Progenitor cell of endocrine pancreas (in vitro differentiated cells): ENCODE measurements at places on chromosomes 3 and 15. TPM values are rescaled to one million over a fixed set of nuclear protein-coding genes. Genes with fewer than 3 reads are reported as not detected.
A peak's percentile ranks its signal among the peaks of the same experiment; 100 is the strongest.

Gene OXSM
- total RNA-seq, result 12.5 and 14.3 TPM in 2 replicates

Gene CORO2B
- total RNA-seq, result 1.5 and 2.0 TPM in 2 replicates

Gene CDCP1
- total RNA-seq, result 10.1 and 15.3 TPM in 2 replicates

Gene CNTN3
- total RNA-seq, result 11.3 and 12.7 TPM in 2 replicates

Gene MYO1E
- total RNA-seq, result 40.4 and 42.3 TPM in 2 replicates

Gene CRTAP
- 64.7 and 66.9 TPM in 2 replicates for total RNA-seq

Gene ADAMTS7
- total RNA-seq, result 119 and 127 TPM in 2 replicates

Gene STRC
- total RNA-seq, result 0.81 and 1.6 TPM in 2 replicates

Gene CYP19A1
- not detected in 2 replicates for total RNA-seq

Gene ZNF710
- total RNA-seq, result 69.3 and 70.0 TPM in 2 replicates

- DNase-seq, result no peak
These were observed 8.6 kb upstream of the ZNF621 start for GRCh38 chr3:40516201-40516600.

DNA sequence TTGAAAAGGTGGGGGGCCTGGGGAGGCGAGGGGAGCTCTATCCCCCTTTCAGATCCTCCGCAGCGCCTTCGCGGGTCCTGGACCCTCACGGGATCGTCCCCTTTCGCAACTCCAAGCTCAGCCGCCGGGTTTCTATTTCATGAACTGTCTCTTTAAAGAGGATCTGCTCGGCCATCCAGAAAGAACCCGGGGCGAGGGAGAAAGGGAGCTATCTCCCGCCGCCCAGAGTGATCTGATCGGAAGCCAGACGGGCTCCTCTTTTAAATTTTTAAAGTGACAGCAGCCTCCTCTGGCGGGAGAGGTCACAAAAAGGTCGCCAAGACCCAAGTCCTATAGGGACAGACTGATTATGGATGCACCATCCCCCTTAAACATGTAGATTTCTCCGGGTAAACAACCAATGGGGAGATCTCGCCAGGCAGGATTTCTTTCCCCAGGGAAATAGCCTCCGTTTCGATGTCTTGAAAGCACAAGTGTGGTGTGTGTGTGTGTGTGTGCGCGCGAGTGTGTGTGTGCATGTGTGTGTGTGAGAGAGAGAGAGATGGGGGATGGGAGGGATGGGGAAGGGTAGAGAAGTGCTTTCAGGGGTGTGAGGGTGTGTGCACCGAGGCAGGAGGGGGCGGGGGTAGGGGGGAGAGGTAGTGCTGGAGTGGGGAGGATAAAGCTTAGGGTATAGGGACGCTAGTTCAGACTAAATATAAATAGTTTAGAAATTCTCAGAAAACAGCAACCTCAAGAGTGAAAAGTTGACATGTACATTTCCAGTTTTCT lies 516.1 kb downstream of the MECOM start:
- DNase-seq, result peak; percentile 27

GRCh38 chr3:10933021-10933420 lies 59.5 kb upstream of the SLC6A1 start:
- DNase-seq, result no peak

DNA sequence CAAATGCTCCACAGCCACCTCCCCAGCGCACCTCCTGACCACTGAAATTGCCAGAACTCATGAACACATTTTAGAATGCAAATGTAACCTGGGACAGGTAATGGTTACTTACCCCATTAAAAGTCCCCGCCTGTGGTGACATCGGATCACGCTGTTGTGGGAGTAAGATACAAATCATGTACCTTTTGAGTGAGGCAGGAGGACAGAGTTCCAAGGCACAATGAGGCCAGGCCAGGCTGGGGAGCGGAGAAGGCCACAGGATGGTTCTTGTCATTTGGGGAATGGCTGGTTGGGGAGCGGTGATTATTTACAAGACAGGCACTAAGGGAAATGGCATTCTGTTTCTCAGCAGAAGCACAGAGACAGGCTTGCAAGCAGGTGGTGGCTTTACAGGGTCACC lies 490.0 kb downstream of the EDEM1 start:
- no peak for DNase-seq

DNA sequence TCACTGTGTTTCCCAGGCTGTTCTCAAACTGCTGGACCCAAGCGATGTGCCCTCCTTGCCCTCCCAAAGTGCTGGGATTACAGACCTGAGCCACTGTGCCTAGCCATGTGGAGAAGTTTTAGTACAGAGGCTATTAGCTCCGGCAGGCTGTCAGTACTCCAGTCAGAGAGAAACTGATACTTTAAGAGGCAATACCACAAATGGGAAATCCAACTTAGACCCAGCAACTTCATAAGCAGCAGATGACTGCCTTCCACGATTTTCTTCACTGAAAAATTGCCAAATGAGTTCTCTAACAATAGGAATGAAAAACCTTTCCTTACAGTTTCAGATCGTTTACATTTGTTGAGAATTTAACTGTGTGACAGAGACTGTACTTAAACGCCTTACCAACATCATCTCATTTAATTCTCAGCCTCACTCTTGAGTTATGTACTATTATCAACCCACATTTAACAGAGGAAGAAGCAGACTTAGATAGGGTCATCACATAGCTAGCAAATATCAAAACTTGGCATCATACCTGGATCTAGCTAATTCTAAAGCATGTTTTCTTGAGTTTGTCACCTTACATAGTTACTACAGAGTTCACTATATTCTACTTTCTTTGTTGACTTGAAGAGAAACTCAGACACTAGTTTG lies 127.4 kb downstream of the TCF12 start:
- DNase-seq, result no peak

GRCh38 chr3:24476871-24477656 lies 17.6 kb downstream of the THRB start:
- no peak for DNase-seq

DNA sequence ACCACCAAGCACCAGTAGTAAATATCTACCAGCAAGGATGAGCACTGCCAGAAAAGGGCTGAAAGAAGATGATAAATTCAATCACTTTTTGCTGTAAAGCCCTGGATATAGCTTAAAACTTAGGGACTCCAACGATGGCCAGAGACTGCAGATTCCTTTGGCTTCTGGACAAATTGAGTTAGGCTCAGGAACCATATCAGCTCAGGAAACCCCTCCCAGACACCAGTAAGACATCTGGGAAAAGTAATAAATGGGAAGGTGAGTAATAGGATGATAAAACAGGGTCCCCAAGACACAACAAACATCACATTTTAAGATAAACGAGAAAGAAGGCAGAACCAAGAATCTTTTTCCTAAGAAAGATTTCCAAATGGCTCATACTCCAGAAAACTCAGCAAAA lies 65.0 kb downstream of the ANP32A start:
- no peak for DNase-seq

DNA sequence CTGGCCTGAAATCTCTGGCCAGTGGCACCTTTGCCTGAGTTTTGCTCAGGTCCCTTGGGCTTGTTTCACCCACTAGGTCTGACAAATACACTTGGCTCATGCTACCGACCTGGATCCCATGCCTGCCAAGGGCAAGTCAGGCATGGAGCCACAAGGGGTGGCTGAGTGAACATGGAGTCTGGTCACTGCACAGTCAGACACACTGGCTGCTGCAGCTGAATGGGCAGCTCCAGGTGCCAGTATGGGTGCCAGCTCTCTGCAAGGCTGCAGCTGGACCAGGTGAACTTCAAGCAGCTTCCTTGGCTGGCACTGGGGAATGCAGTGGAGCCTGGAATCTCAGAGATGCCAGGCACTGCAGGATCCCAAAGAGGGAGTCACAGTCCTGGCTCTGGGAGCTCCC lies 170.3 kb downstream of the NECTIN3 start:
- no peak for DNase-seq

GRCh38 chr3:186121968-186122367 lies 13.1 kb upstream of the ETV5 start:
- no peak for DNase-seq

DNA sequence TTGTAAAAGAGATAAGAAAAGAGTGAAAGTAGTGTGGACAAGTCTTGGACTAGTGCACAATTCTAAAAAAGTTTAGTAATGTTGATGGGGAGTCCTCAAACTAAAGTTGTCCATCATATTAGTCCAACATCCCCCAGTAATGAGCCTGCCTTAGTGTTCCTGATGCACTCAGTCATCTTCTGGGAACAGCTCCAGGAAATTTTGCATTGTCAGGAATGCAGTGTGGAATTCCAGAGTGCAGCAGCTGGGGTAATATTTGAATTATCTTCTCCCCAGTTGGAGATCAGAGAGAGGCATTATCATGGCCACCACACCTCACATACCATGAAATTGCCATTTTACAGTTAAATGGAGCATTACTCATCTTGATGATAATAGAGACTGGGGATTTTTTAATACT lies 528.8 kb upstream of the NAALADL2 start:
- DNase-seq, result no peak

GRCh38 chr15:39565851-39566250 lies 15.0 kb upstream of the THBS1 start:
- no peak for DNase-seq

DNA sequence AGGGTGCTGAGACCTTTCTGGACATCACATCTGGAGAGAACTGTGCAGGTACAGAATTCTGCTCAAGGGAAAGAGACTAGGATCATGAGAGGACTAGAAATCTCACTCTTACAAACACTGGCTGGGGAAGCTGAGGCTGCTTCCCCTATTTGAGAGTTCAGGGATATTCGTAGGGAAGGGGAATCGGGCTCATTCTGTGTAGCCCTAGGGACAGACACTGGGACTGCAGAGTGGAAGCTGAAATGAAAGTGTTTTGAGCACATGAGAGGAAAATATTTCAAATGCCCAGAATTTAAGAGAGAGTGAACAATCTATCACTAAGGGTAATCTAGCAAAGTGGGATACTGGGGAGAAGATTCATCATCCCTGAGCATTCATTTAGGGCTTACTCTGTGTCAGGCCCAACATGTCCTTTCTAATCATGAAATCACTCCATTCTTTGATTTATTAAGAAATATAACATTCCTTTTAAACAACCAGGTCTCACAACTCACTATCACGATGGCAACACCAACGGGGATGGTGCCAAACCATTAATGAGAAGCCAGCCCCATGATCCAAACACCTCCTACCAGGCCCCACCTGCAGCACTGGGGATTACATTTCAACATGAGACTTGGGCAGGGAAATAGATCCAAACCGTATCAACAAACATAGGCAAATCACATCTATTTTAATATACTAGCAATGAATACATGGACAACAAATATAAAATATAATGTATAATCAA lies 63.0 kb downstream of the CPN2 start:
- no peak for DNase-seq

- DNase-seq, result no peak
These were observed 43.4 kb downstream of the FBXO22 start for GRCh38 chr15:75947092-75947491.

GRCh38 chr3:17411157-17411877 lies 331.1 kb downstream of the TBC1D5 start:
- DNase-seq, result no peak

DNA sequence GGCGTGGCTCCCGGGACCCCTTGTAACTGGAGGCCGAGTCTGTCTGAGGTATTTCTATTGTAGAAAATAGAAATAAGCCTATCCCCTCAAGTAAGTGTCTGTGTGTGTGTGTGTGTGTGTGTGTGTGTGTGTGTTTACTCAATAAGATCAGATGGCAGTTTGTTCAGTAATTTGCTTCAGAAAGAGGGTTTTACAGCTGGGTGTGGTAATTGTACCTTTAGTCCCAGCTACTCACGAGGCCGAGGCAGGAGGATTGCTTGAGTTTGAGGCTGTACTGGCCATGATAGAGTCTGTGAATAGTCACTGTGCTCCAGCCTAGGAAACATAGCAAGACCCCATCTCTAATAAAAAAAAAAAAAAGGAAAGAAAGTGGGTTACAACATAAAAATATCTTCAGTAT lies 8.7 kb downstream of the SPINT1 start:
- DNase-seq, result no peak

GRCh38 chr15:39552556-39552955 lies 28.3 kb upstream of the THBS1 start:
- no peak for DNase-seq

DNA sequence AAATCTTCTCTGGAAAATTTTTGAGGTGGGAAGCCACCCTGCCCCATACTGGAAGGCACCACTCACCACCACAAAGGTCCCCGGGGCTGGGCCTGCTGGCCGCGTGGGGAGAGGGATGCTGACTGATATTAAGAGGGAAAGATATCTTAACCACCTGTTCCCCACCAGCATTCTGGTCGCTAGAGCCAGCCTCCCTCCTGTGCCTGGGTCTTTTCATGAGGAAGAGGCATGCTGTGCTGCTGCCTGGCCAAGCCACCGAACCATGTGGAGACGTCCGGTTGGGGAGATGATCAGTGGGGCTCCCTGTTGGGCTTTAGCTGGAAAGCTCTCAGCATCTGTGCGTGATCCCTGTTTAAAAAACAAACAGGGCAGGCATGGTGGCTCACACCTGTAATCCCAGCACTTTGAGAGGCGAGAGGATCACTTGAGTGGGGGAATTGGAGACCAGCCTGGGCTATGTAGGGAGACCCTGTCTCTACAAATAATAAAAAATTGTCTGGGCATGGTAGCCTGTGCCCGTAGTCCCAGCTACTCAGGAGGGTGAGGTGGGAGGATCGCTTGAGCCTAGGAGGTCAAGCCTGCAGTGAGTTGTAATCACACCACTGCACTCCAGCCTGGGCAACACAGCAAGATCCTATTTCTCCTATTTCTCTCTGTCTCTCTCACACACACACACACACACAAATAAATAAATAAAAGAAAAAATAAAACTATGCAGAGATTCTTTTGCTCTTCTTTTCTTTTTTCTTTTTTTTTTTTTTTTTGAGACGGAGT lies 1.0 kb downstream of the KLHL18 start:
- no peak for DNase-seq

- DNase-seq, result no peak
These were observed 48.1 kb downstream of the HSPBAP1 start for GRCh38 chr3:122745369-122746021.

DNA sequence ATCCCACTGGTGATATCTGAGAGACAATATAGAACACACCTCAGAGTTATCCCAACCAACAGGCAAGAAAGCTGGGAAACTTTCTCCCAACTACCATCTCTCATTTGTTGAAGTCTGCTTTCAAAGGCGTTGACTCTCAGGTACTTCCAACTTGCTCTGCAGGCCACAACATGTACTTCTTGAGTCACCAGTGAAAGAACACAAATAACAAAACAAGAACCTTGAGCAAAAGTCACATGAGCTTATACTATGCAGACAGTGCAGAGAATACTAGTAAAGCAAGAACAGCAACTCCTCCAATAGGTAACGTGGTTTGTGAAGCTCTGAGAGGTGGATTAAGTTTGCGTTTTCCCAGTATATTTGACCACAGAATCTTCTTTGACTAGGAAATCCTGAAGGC lies 20.6 kb downstream of the SNTN start:
- DNase-seq, result no peak

- DNase-seq, result no peak
These were observed 25.6 kb upstream of the VPS8 start for GRCh38 chr3:184786280-184786941.

- peak; percentile 44 for DNase-seq
These were observed 19.7 kb downstream of the TM4SF4 start for GRCh38 chr3:149494022-149494758.

GRCh38 chr3:184361532-184361931 lies at the start of the genes CLCN2 and POLR2H:
Gene CLCN2 (minus strand): TSS chr3:184361605. CDS start chr3:184361479, 126 bp downstream.
Gene POLR2H (plus strand): TSS chr3:184361710. CDS start chr3:184363493, 1,783 bp downstream.
- peak; percentile 64 for DNase-seq

DNA sequence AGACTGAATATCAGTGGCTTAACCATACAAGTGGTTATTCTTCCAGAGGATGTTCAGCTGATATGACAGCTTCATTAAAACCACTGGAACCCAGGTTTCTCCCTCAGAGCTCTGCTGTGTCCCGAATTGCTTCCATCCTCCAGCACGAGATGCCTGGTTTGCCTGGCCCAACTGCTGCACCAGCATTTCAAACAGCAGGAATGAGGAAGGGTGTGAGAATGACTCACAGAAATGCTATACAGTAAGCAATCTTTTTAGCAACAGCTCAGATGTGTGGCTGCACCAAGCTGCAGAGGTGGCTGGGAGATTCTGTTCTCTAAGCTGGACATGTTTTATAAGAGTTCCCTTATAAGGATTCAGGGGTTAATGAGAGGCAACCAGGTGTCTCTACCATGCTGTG lies 271.0 kb downstream of the GABRG3 start:
- DNase-seq, result no peak
